ENCODE measurements at places on chromosomes 5 and 9.
A peak's percentile ranks its signal among the peaks of the same experiment; 100 is the strongest.

- DNase-seq: no peak
- H3K36me3 ChIP-seq: no peaks in the 10 kb centered on the region
These were observed 105.5 kb upstream of the TSLP start for GRCh38 chr5:110965773-110966581.

DNA sequence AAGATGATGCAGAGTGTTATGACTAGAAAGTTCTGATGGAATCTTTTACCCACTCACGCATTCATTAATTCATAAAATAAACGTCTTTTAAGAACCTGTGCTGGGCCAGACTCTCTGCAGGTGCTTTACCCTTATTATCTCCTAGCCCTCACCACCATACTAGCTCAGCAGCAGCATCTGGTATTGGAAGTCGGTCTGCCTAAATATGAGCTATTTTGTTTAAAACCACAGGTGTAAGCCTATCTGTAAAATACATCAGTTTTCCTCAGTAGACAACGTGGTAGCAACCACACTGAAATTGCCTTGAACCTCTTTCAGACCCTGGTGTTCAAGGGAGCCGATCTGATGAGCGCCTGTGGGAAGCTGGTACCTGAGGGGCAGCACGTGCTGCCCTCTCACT, 69.4 kb downstream of the PPIC start:
- H3K27ac ChIP-seq: no peak overlapping the region
- no peaks in the 10 kb centered on the region for H3K36me3 ChIP-seq
- H3K4me1 ChIP-seq: no peaks in the 10 kb centered on the region
- no peaks in the 10 kb centered on the region for H3K27me3 ChIP-seq
- H3K4me3 ChIP-seq: no peak overlapping the region

DNA sequence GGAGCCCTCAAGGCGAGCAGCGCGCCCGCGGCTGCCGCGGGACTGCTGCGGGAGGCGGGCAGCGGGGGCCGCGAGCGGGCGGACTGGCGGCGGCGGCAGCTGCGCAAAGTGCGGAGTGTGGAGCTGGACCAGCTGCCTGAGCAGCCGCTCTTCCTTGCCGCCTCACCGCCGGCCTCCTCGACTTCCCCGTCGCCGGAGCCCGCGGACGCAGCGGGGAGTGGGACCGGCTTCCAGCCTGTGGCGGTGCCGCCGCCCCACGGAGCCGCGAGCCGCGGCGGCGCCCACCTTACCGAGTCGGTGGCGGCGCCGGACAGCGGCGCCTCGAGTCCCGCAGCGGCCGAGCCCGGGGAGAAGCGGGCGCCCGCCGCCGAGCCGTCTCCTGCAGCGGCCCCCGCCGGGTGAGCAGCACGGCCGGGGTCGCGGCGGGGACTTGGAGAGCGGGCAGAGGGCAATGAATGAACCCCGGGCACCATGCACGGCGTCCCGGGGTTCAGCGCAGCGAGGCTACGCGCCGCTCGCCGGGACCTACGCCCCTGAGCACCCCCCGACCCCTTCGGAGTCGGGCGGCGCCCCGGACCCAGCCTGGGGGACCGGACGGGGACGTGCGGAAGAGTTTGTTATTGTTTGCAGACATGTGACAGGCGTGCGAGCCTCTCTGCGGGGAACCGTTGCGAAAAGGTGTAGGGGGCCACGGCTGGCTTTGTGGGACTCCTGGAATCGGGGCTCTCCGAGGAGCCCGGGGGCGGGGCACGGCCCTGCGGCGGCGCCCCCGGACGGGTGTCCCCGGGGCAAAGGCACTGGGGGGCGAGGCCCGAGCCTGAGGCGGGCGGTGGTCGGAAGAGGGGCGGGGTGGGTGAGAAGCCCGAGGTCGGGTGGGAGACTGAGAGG, 553 bp downstream of the MAP3K1 start:
- H3K4me3 ChIP-seq: peak overlapping the region; percentile 88
- H3K27me3 ChIP-seq: no peaks in the 10 kb centered on the region
- H3K27ac ChIP-seq: peak overlapping the region; percentile 90
- DNase-seq: peak; percentile 55
- H3K4me1 ChIP-seq: peaks cover 48% of the 10 kb centered on the region
- peaks cover 27% of the 10 kb centered on the region for H3K36me3 ChIP-seq

- H3K27ac ChIP-seq: no peak overlapping the region
- H3K4me3 ChIP-seq: no peak overlapping the region
- peaks cover 6% of the 10 kb centered on the region for H3K27me3 ChIP-seq
- no peak for DNase-seq
- H3K4me1 ChIP-seq: no peaks in the 10 kb centered on the region
These were observed 27.0 kb downstream of the C5 start for GRCh38 chr9:121023064-121023463.

DNA sequence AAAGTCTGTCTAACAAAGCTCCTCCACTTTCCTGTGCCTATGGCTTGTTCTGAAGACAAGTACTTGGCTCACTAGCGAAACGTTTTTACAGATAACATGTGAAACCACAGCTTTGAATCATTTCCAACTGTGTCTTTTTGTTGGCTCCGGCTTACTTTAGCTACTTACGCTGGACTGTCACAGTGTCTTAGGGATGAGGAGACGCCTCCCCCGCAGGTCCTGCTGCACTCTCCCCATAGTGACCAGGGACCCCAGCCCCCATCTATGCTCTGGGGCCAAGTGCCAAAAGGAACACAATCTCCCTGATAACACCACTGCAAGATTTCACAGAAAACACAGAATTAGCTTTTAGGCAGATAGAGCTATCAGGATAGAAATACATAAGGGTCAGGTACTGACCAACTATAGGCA, 219.1 kb downstream of the ADAMTS6 start:
- no peak overlapping the region for H3K27ac ChIP-seq
- no peaks in the 10 kb centered on the region for H3K27me3 ChIP-seq
- no peaks in the 10 kb centered on the region for H3K4me1 ChIP-seq

DNA sequence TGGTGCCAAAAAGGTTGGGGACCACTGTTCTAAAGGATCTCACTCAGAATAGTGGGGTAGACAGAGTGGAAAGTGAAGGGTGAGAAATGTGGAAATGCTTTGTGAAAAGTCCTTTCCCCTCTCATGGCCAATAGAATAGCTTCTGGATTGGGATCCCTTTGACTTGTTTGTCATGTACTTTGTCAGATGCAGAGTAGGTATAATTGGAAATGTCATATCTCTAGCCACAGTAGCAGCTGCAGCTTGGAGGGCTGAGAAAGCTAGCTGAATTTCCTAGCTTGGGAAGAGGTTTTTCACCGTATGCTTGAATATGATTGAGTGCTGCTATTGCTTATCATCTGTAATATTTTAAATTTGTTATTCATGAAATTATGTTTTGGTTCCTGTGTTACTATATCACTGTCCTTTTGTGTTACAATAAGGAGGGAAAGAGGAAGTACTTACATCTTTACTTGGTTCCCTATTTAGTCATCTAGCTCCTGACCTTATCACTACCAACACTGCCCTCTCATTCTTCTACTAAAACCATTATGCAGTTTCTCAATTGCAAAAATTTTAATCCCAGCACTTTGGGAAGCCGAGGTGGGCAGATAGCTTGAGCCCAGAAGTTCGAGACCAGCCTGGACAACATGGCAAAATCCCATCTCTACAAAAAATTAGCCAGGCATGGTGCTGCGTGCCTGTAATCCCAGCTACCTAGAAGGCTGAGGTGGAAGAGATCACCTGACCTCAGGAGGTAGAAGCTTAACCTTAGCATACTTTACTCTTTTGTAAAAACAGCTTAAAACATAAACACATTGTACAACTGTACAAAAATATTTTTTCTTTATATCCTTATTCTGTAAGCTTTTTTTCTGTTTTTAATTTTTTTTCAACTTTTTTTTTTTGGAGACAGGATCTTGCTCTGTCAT, 12.4 kb downstream of the SLC30A5 start:
- H3K27ac ChIP-seq: no peak overlapping the region
- H3K36me3 ChIP-seq: peaks cover 42% of the 10 kb centered on the region
- no peak for DNase-seq
- no peaks in the 10 kb centered on the region for H3K27me3 ChIP-seq

- H3K27ac ChIP-seq: no peak overlapping the region
- DNase-seq: no peak
- no peaks in the 10 kb centered on the region for H3K36me3 ChIP-seq
- H3K4me3 ChIP-seq: no peak overlapping the region
- no peaks in the 10 kb centered on the region for H3K4me1 ChIP-seq
These were observed 408.4 kb upstream of the NMUR2 start for GRCh38 chr5:152813526-152813925.

- H3K4me1 ChIP-seq: peaks cover 26% of the 10 kb centered on the region
- H3K27ac ChIP-seq: peak within 1 kb of the TSS; percentile 82
- H3K27me3 ChIP-seq: peaks cover 19% of the 10 kb centered on the region
- H3K4me3 ChIP-seq: peak within 1 kb of the TSS; percentile 78
- no peaks in the 10 kb centered on the region for H3K36me3 ChIP-seq
These were observed at the start of gene SNX24 for GRCh38 chr5:122845229-122846050. TSS of gene SNX24 (plus strand) at chr5:122845613. CDS start at chr5:122845634, 21 bp downstream.

GRCh38 chr5:138844812-138845513, 30.2 kb downstream of the LRRTM2 start:
- peaks cover 1% of the 10 kb centered on the region for H3K27me3 ChIP-seq
- no peak for DNase-seq
- no peak overlapping the region for H3K4me3 ChIP-seq
- peaks cover 10% of the 10 kb centered on the region for H3K4me1 ChIP-seq
- no peaks in the 10 kb centered on the region for H3K36me3 ChIP-seq
- H3K27ac ChIP-seq: no peak overlapping the region

GRCh38 chr5:67149951-67150523, 46.6 kb downstream of the CD180 start:
- no peak for DNase-seq
- H3K27ac ChIP-seq: no peak overlapping the region
- H3K27me3 ChIP-seq: no peaks in the 10 kb centered on the region
- peaks cover 47% of the 10 kb centered on the region for H3K36me3 ChIP-seq
- peaks cover 6% of the 10 kb centered on the region for H3K4me1 ChIP-seq

GRCh38 chr9:14432666-14433350, 118.9 kb upstream of the NFIB start:
- no peak for DNase-seq
- no peaks in the 10 kb centered on the region for H3K4me1 ChIP-seq
- H3K27me3 ChIP-seq: peaks cover 7% of the 10 kb centered on the region

GRCh38 chr5:27315363-27316270, 277.2 kb upstream of the CDH9 start:
- H3K4me1 ChIP-seq: no peaks in the 10 kb centered on the region
- H3K4me3 ChIP-seq: no peak overlapping the region
- no peak overlapping the region for H3K27ac ChIP-seq
